T-helper 2 cell (primary cell): ENCODE measurements at places on chromosomes 2 and 18.

DNA sequence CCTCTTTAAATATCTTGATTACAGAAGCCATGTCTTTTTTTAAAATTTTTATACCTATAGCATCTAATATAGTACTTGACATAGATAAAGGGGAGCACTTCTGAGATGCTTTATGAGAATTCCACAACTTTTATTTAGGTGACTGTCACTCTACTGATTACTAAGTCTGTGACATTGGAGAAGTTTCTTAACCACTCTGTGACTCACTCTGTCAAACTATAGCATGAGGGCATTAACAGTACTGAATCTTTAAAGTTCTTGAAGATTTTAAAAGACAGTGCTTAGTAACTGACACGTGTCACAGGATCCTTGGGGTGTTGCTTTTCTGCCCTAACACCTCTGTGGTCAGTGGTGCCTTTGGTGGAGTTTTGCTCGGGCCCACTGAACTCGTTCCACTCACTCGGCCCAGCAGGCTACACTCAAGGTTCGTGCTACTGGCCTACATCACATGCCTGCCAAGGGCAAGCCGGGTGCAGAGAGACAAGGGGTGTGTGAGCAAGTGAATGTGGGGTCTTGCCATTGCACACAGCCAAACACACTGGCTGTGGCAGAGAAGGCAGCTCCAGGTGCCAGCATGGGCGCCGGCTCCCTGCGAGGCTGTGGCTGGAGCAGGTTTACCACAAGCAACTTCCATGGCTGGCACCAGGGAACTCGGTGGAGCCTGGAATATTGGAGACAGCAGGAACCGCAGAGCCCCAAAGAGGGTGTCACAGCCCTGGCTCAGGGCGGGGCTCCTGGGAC, 734.0 kb upstream of the CDH7 start:
- DNase-seq, result no peak

DNA sequence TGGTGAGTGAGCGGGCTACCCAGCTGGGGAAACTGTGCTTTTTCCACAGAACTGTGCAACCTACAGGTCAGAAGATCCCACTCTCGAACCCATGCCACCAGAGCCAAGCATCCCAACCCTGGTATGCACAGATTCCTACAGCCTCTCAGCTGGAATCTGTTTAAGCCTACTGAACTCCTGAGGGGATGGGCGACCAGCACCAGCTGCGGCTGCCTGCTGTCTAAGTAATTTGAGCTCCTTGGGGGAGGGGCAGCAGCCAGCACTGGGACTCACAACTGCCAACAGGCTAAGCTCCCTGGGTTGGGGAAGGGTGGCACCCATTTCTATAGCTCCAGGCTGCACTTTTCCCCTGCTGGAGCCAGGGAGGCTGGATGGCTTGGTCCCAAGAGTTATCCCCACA, 11.8 kb downstream of the CYP27C1 start:
- DNase-seq, result no peak

- no peak for DNase-seq
Observed at GRCh38 chr2:35301369-35301768, 1054.2 kb upstream of the CRIM1 start.

- DNase-seq, result no peak
Observed at GRCh38 chr18:61199171-61199848, 133.9 kb upstream of the CDH20 start.

GRCh38 chr2:233228376-233228775, 23.1 kb upstream of the ATG16L1 start:
- no peak for DNase-seq

- no peak for DNase-seq
Observed at GRCh38 chr18:2707551-2708168, 52.1 kb downstream of the SMCHD1 start.

DNA sequence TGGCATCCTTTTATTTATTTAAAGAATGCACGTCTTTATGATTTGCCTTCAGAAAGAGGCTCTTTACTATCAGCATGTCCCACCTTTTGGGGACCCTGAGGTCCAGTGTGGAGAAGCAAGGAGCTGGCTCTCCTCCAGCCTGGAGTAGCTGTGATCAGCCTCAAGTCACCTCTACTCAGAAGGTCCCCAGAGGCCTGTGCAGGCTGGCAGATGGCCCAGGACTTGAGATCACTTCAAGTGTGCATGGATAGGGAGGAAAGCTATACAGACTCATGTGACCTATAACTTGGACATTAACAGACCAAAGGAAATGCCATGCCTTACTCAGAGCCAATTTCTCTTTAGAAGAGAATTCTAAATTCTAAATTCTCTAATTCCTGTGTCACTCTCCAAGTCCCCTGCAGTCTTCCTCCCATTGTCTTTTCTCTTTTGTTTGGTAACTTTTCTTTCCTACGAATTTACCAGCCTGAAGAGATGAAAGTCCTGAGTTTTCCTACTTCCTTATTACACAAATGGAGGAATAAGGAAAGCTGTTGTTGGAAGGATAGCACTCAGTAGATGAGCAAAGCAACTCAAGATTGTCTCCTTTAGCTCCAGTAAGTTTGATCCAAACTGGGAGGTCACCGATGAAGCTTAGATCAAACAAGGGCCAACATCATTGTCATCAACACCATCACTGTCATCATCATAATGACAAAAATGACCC, 163.9 kb downstream of the GFPT1 start:
- no peak for DNase-seq

DNA sequence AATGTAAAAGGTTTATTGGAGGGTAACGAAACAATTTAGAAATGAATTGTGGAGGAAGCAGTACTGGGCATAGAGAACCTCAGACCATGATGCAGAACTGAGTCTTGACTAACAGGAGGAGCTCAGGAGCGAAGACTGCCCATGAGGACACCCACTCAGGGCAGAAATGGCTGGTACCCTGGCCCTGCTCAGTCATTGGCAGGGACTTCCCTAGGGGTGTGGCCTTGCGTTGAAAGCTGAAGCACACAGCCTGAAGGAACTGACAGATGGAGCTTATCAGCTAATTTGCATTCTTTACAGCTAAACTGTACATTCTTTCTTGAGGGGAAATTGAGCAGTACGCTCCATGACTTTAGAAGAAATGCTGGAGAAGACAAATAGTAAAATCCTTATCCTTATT, 57.1 kb downstream of the PDK1 start:
- DNase-seq, result no peak

DNA sequence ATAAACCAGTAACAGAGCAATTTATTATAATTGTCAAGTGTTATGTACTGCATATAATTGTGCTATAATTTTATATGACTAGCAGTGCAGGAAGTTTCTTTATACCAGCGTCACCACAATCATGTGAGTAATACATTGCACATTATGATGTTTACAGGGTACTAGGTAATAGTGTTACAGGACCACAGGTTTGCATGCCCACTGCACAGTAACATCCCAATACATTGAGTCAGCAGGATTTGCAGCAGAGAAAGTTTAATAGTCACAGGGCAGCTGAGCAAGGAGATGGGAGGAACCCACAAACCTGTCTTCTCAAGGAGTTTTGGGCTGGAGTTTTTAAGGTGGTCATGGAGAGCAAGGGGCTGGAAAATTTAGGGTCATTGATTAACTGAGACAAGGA, 1042.9 kb upstream of the ACVR2A start:
- no peak for DNase-seq

DNA sequence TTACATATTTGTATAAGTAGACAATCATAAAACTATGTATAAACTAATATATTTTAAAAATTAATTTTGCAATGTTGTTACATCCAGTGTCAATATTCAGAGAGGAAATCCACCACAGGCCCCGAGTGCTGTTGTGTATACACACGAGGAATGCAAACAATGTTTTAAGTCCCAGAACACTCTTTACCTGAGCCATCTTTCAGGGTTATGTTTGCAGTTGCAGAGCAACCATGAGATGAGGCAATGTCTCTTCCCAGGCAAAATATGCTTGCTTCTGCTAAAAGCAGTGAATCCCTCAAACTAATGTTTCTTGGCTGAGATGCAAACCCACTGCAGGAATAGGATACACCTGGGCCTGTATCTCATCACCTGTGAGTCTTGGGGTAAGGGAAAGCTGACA, 91.3 kb downstream of the ASXL2 start:
- no peak for DNase-seq

- no peak for DNase-seq
Observed at GRCh38 chr2:216911886-216912285, 52.0 kb upstream of the TNP1 start.

GRCh38 chr18:32742579-32742978, 30.2 kb downstream of the KLHL14 start:
- no peak for DNase-seq

- no peak for DNase-seq
Observed at GRCh38 chr18:50790948-50791347, 28.9 kb downstream of the MRO start.

DNA sequence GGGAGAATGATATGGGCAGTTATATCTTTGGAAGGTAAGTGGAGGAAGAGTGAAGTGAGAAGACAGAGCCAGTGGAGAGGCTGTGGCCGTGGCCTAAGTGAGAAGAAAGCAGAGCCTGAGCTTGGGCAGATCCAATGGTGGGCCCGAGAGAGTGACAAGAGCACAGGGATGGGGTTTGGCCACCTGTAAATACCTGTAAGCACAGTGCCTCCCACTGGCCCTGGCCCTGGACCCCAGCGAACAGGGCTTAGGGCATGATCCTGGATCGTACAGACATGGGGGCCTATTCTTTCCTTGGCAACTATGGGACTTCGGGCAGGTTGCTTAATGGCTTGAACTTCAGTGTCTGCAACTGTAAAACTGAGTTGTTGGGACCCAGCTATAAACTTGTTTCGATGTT, 44.1 kb downstream of the MTCL1 start:
- no peak for DNase-seq

GRCh38 chr2:960061-960736, 9.6 kb downstream of the SNTG2 start:
- DNase-seq, result no peak
